ENCODE measurements at places on chromosomes 2 and 18. TPM values are rescaled to one million over a fixed set of nuclear protein-coding genes. Genes with fewer than 3 reads are reported as not detected.

DNA sequence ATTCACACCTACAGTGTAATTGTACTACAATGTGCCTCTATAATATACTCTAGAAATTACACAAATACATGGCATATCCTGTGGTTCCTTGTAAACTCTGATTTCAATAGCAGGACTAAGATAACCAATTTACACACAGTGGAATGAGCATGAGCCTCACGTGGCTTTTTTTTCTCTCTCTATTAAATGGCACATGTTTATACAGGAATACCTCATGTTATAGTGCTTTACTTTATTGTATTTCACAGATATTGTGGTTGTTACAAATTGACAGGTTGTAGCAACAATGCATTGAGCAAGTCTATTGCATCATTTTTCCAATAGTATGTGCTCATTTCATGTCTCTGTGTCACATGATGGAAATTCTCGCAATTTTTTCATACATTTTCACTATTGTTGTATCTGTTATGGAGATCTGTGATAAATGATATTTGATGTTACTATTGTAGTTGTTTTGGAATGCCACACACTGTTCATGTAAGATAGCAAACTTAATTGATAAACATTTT, 260.0 kb downstream of the FSIP2 start:
- no peak overlapping the region for H3K27ac ChIP-seq
- no peaks in the 10 kb centered on the region for H3K4me1 ChIP-seq
- no peaks in the 10 kb centered on the region for H3K36me3 ChIP-seq
- DNase-seq: no peak

DNA sequence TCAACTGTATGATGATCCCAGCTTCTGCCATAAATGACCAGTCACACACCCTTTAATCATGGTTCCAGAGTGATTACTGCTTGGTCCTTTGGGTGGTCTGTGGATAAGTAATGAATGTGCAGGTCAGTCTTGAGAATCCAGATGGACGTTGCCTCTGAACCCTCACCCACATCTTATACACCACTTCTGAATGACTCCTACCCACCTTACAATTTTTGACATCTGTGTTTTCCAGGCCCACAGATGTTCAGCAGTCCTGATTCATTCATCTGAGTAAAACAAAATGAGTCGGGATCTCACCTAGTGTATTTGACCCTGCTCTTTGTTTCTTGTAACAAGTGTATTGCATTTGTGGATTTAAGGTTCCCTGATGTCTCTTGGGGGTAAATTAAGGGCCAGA, 194.1 kb upstream of the CCDC68 start:
- no peaks in the 10 kb centered on the region for H3K36me3 ChIP-seq
- no peak overlapping the region for H3K27ac ChIP-seq
- no peak for DNase-seq
- H3K27me3 ChIP-seq: no peaks in the 10 kb centered on the region
- no peak overlapping the region for H3K4me3 ChIP-seq

GRCh38 chr2:48719480-48720177, 35.9 kb downstream of the LHCGR start:
- H3K36me3 ChIP-seq: no peaks in the 10 kb centered on the region
- DNase-seq: no peak
- no peak overlapping the region for H3K4me3 ChIP-seq
- H3K4me1 ChIP-seq: no peaks in the 10 kb centered on the region
- H3K27ac ChIP-seq: no peak overlapping the region

DNA sequence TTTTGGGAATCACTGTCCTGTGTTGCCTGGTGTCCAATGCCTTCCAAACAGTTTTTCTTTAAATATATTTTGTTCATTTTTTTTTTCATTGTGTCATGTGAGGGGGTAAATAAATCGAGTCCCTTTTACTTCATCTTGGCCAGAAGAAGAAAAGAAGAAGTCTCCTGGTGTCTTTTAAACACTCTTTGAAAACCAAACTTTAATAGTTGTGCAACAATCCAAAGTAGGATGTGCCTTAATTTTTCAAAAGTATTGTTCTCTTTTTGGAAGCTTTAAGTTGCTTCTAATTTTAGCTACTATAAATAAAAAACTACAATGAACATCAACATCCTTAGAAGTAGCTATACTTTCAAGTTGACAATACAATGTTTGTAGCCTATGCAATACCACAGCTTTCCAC, 154.9 kb downstream of the ATAD2B start:
- H3K27ac ChIP-seq: no peak overlapping the region
- H3K4me1 ChIP-seq: no peaks in the 10 kb centered on the region
- H3K27me3 ChIP-seq: no peaks in the 10 kb centered on the region
- no peak overlapping the region for H3K4me3 ChIP-seq

DNA sequence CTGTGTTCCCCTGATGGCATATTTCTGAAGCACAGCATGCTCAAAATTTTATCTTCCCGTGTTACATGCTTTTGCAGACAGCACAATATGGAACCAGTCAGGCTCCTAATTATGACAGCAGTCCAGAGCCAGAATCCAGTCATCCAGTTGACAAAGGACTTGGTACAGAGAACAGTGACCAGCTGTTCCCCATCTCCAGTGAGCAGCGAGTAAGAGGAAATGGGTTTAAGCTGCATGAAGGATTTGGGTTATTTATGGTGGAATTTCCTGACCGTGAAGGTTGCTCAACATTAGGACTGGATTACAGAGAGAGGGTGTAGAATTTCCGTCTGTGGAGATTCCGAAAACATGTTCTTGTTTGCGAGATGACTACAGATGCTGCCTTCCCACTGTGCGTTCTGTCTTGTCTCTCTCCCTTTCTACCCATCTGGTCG, 24.4 kb downstream of the SGPP2 start:
- no peak overlapping the region for H3K27ac ChIP-seq
- no peak for DNase-seq
- no peaks in the 10 kb centered on the region for H3K36me3 ChIP-seq

DNA sequence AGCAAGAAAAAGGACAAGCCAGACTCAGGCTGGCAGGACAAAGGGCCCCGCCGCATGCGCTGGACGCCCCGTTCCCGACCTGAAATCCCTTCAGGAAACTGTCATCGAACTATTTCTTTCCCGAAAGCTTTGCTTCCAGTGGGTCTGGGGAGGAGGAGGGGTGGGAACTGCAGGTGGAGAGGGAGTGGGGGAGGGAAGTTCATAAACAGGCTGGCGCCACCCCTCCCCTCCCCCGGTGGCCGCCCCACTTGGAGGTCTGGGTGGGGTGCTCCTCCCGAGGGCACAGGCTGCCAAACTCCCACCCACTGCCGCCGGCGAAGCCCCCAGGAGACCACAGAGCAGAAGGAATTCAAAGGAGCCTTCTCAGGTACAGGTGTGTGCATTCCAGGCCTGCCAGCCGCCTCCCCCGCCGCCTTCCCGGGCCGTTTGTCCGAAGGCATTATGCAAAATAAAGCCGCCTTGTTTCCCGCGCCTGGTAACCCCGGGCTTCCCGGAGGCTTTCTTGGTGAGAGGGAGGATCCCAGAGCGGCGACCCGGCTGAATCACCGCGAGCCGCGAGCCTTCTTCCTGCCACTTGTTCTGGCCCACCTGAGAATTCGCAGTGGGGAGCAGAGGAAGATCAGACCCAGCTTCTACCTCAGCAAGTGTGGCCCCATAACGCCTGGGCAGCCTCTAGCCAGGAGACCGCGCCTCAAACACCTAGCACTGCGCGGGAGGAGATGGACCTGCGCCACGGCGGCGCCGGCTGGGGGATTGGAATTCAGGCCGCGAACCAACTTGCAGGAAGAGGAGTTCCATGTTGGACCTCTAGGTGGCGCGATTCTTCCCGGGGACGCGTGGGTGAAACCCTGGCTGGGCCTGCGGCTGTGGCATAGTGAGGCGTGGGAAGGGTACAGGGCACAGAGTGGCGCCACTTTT, 101.9 kb downstream of the FOXI3 start:
- H3K4me3 ChIP-seq: peak overlapping the region; percentile 67
- H3K36me3 ChIP-seq: no peaks in the 10 kb centered on the region
- peak; percentile 71 for DNase-seq
- peaks cover 3% of the 10 kb centered on the region for H3K4me1 ChIP-seq

Gene MAP4K4
- total RNA-seq: 84.5 TPM

Gene TUBB8B
- not detected for total RNA-seq

DNA sequence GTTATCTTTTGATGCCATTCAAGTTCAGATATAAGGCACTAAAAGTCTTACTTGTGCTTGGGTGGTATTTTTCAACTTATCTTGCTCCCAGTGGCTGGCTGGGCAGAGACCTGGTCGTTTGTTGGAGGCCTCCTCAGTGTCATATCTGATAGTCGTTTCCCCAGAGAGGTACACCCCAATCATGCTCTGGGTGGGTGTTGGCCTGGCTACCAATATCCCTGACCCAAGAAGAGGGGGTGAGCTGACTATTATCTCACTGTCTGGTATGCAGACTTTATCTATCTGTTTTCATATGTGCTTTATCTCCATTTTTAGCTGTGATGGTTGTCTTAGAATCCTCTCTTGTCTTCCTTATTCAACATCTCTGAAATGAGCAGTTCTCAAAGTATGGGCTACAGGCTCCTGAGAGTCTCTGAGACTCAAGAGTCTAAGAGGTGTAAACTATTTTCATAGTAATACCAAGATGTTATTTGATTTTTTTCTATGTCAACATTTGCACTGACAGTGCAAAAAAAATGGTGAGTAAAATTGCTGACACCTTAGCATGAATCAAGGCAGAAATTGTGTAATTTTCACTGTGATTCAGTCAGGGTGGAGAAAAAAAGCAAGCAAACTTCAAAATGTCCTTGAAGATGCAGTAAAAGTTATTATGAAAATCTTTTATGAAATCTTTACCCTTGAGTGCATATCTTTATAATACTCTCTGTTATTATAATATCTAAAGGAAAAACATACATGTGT, 12.3 kb upstream of the PLEK start:
- H3K27me3 ChIP-seq: peaks cover 23% of the 10 kb centered on the region
- no peak overlapping the region for H3K27ac ChIP-seq
- no peak for DNase-seq
- no peaks in the 10 kb centered on the region for H3K36me3 ChIP-seq
- no peaks in the 10 kb centered on the region for H3K4me1 ChIP-seq

GRCh38 chr2:64924170-64924934, 64.8 kb upstream of the SLC1A4 start:
- H3K4me3 ChIP-seq: no peak overlapping the region
- DNase-seq: no peak
- H3K27ac ChIP-seq: peak overlapping the region; percentile 9
- H3K27me3 ChIP-seq: no peaks in the 10 kb centered on the region
- peaks cover 6% of the 10 kb centered on the region for H3K4me1 ChIP-seq
- H3K36me3 ChIP-seq: peaks cover 17% of the 10 kb centered on the region

Gene DAPL1
- total RNA-seq: not detected

- no peak overlapping the region for H3K27ac ChIP-seq
- no peak for DNase-seq
Measured at GRCh38 chr2:54942373-54942772, 107.9 kb downstream of the RTN4 start.

DNA sequence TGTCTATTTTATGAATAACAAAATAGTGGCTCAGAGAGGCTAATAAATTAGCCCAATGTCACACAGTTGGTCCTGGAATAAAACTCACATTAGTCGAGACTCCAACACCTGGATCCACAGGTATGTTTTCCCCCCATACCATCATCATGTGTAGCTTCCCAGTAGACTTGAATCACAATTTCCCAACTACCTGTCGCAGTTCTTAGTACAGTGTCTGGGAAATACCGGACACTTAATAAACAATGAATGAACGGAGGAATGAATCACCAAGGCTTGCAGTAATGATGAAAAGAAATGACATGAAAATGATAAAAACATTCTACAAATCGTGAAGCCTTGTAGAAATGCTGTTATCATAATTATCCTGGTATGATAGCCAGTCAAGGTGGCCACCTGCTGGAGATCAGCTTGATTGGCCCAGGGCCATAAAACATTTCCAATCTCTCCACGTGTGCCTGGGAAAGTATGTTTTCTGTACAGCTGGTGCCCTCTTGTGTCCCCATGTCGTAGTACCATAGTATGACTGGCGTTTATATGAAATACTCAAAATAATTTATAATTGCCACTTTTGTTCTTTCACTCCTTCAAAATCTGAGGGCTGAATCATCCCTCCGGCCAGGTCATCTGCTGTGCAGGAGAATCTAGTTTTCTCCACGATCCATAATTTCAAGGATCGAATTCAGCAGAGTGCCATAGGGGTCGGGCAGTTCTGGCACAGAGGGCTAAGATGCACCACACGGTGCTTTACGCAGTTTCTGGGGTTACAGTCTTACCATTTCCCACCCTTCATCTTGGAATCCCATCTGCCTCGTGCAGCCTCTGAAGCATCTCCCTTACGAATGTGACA, 95.4 kb downstream of the LAMA1 start:
- DNase-seq: no peak
- no peak overlapping the region for H3K4me3 ChIP-seq
- no peak overlapping the region for H3K27ac ChIP-seq
- no peaks in the 10 kb centered on the region for H3K36me3 ChIP-seq
- H3K4me1 ChIP-seq: no peaks in the 10 kb centered on the region

DNA sequence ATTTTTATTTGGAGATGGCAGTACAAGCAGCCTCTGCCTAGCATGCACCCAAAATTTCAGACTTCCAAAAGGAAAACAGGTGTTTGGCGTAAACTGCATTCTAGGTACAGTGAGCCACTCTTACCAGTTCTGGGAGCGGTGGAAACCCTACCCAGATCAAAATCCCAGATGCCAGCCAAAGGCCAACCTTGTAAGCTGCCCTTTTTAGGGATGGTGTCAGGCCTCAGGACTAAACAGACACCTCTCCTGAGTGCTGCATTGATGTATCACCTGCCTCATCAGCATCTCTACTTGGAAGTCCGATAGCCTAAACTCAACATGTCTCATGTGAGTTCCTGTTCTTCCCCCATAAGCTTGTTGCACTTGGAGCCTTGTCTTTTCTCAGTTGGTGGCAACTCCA, 104.0 kb downstream of the MAP4K4 start:
- no peak overlapping the region for H3K27ac ChIP-seq
- DNase-seq: no peak
- H3K4me1 ChIP-seq: peaks cover 28% of the 10 kb centered on the region
- H3K27me3 ChIP-seq: no peaks in the 10 kb centered on the region

- H3K27me3 ChIP-seq: peaks cover 41% of the 10 kb centered on the region
- H3K4me3 ChIP-seq: no peak overlapping the region
- H3K27ac ChIP-seq: no peak overlapping the region
- no peaks in the 10 kb centered on the region for H3K36me3 ChIP-seq
Measured at GRCh38 chr2:27291865-27292264, 9.6 kb downstream of the TRIM54 start.

- no peak overlapping the region for H3K27ac ChIP-seq
- no peak for DNase-seq
- H3K27me3 ChIP-seq: no peaks in the 10 kb centered on the region
- no peak overlapping the region for H3K4me3 ChIP-seq
Measured at GRCh38 chr2:190972213-190972612, 41.8 kb downstream of the STAT1 start.

DNA sequence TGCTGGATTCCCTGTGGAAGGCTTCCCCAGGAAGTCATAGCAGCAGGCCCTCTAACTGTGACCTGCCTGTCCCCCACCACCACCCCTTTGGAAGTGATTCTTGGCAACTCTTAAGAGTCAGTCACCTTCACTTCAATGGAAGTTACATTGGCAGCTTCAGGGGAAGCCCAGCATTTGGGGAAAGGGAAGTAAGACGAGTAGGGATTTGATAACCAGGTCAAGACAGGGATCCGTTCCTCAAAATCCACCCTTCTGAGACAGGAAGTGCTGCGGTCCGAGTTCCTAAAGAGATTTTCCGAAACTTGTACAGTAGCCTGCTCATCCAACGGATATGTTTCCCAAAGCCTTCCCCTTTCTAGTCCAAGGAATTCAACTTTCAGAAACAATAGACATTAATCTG, 54.2 kb downstream of the MRPL35 start:
- H3K36me3 ChIP-seq: no peaks in the 10 kb centered on the region
- H3K27me3 ChIP-seq: peaks cover 3% of the 10 kb centered on the region
- H3K4me1 ChIP-seq: no peaks in the 10 kb centered on the region
- no peak overlapping the region for H3K4me3 ChIP-seq
- H3K27ac ChIP-seq: no peak overlapping the region

- DNase-seq: no peak
- H3K27me3 ChIP-seq: peaks cover 21% of the 10 kb centered on the region
- H3K36me3 ChIP-seq: no peaks in the 10 kb centered on the region
- peaks cover 2% of the 10 kb centered on the region for H3K4me1 ChIP-seq
- no peak overlapping the region for H3K27ac ChIP-seq
Measured at GRCh38 chr2:98849113-98849512, 86.9 kb downstream of the CRACDL start.

Data from activated naive CD8-positive, alpha-beta T cell treated with anti-CD3 and anti-CD28 coated beads, Interleukin-2, amount 10 ng/mL, durations not matched to agents 7 days and 5 days (primary cell).